ENCODE measurements at places on chromosomes 5 and 9.
A peak's percentile ranks its signal among the peaks of the same experiment; 100 is the strongest.

- H3K4me1 ChIP-seq = peaks cover 72% of the 10 kb centered on the region
- H3K4me3 ChIP-seq = no peak overlapping the region
- H3K27ac ChIP-seq = peak overlapping the region; percentile 63
- no peaks in the 10 kb centered on the region for H3K27me3 ChIP-seq
These were observed 42.0 kb downstream of the SHB start for GRCh38 chr9:38026840-38027527.

GRCh38 chr9:32811246-32811645 lies 27.9 kb downstream of the TMEM215 start:
- DNase-seq = no peak
- no peaks in the 10 kb centered on the region for H3K4me1 ChIP-seq
- no peaks in the 10 kb centered on the region for H3K36me3 ChIP-seq

DNA sequence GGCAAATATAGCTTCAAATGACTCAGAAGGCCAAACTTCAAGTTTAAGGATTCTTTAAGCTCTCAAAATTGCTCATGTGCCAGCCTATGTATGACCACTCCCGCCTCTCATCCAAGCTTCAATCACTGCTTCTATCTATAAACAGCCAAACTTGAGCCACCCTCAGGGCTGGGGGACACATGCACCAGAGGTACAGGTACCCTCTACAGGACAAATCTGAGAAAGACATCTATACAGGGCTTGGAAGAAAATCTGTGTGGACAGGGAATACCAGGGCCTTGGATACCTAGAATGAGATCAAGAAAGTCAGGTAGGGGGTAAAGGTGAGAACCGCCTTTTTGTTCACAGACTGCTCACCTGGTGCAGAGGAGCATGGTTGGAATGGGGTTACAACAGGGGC lies 217.9 kb downstream of the ATPSCKMT start:
- no peak overlapping the region for H3K4me3 ChIP-seq
- no peak for DNase-seq
- H3K4me1 ChIP-seq = no peaks in the 10 kb centered on the region
- no peak overlapping the region for H3K27ac ChIP-seq

GRCh38 chr5:116507051-116507537 lies 67.5 kb downstream of the SEMA6A start:
- peak overlapping the region; percentile 25 for H3K27ac ChIP-seq
- no peak overlapping the region for H3K4me3 ChIP-seq
- DNase-seq = no peak
- H3K4me1 ChIP-seq = peaks cover 22% of the 10 kb centered on the region
- H3K36me3 ChIP-seq = peaks cover 4% of the 10 kb centered on the region

GRCh38 chr9:20872340-20872977 lies 159.0 kb downstream of the HACD4 start:
- H3K4me1 ChIP-seq = no peaks in the 10 kb centered on the region
- H3K4me3 ChIP-seq = no peak overlapping the region
- no peaks in the 10 kb centered on the region for H3K27me3 ChIP-seq
- DNase-seq = no peak

DNA sequence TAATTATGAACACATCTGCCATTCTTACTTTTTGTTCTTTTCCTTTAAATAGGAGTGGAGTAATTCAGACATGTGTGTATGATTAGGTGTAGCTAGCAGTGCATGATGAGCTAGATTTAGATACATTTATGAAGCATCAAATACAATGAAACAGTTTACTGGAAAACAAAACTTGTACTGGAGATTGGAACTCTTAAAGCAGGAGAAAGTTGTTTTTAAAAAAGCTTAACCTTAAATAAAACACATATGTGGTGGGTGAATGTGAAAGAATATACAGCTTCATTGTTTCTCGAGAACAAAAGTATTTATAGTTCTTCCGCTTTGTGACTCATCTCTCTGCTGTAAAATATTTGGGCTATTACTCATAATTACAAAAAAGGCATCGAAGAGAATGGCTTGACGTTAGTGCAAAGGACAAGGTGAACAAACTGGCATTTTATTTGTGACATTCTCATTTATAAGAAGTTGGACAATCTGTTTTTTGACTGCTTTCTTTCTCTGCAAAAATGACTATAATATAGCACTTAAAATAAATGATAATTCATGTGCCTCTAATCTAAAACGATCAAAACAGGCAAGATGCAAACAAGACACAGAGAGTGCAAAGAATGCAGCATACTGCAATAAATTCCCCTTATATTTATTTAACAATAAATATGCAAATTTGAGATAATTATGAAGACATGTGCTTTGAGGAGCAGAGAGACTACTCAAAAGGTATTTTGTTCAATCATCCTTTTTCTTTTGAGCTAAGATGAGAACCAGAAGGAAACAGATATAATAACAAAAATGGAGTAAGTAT lies 478.8 kb downstream of the CETN3 start:
- H3K27ac ChIP-seq = no peak overlapping the region
- no peaks in the 10 kb centered on the region for H3K27me3 ChIP-seq
- H3K4me3 ChIP-seq = no peak overlapping the region
- no peaks in the 10 kb centered on the region for H3K36me3 ChIP-seq

GRCh38 chr5:181187500-181188213 lies 17.3 kb downstream of the TRIM7 start:
- DNase-seq = peak; percentile 84
- H3K27ac ChIP-seq = no peak overlapping the region
- H3K4me3 ChIP-seq = peak overlapping the region; percentile 24
- no peaks in the 10 kb centered on the region for H3K36me3 ChIP-seq
- no peaks in the 10 kb centered on the region for H3K27me3 ChIP-seq

- H3K27me3 ChIP-seq = no peaks in the 10 kb centered on the region
- H3K4me1 ChIP-seq = peaks cover 20% of the 10 kb centered on the region
- no peak for DNase-seq
- H3K36me3 ChIP-seq = peaks cover 59% of the 10 kb centered on the region
- no peak overlapping the region for H3K4me3 ChIP-seq
These were observed 3.0 kb downstream of the HNRNPAB start for GRCh38 chr5:178207183-178207916.

DNA sequence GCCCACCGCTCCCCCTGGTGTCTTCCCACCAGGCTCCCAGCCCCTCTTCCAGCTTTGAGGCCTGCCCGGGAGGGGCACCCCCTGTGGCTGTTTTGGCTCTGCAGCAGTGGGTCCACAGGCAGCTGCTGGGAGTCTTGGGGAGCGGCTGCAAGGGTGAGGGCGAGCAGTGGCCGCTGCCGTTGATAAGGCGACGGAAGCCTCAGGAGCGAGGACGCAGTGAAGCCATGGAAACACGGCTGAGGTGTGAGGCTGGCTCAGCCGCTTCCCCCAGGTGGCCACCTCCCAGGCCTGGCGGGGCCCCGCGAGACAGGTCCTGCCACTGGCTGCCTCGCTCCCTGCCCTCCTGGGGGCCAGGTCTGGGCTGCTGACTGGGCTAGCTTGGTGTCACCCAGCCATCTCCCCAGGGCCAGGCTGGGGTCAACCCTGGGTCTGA lies 41.5 kb downstream of the CXXC5 start:
- H3K36me3 ChIP-seq = peaks cover 41% of the 10 kb centered on the region
- H3K27me3 ChIP-seq = no peaks in the 10 kb centered on the region
- DNase-seq = no peak
- no peak overlapping the region for H3K4me3 ChIP-seq
- peaks cover 92% of the 10 kb centered on the region for H3K4me1 ChIP-seq

DNA sequence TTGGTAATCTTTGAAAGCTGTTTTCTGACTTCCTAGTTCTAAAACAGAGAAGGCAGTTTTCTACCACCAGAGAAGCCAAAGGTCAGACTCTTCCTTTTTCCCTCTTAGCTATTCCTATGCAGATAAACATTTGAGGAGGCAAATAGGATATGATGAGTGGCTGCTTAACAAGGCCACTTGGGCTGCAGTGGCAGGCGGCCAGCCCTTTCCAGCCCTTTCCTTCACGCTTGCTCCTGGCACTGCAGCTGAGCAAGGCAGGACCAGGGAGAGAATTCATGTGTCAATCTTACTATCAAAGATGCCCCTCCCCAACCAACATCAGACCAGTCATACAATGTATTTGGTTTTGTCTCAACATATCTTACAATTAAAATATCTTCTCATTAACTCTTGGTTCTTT lies 36.8 kb upstream of the RNF38 start:
- no peaks in the 10 kb centered on the region for H3K36me3 ChIP-seq
- H3K4me1 ChIP-seq = no peaks in the 10 kb centered on the region
- no peak overlapping the region for H3K27ac ChIP-seq
- no peak overlapping the region for H3K4me3 ChIP-seq

- no peak overlapping the region for H3K27ac ChIP-seq
- no peaks in the 10 kb centered on the region for H3K27me3 ChIP-seq
- H3K4me1 ChIP-seq = peaks cover 23% of the 10 kb centered on the region
- H3K36me3 ChIP-seq = peaks cover 21% of the 10 kb centered on the region
- no peak overlapping the region for H3K4me3 ChIP-seq
These were observed 53.3 kb downstream of the AHRR start for GRCh38 chr5:374631-375335.

GRCh38 chr9:130670644-130671043 lies 6.2 kb downstream of the PRDM12 start:
- no peak overlapping the region for H3K4me3 ChIP-seq
- peaks cover 17% of the 10 kb centered on the region for H3K4me1 ChIP-seq
- DNase-seq = no peak
- no peak overlapping the region for H3K27ac ChIP-seq
- H3K36me3 ChIP-seq = no peaks in the 10 kb centered on the region

GRCh38 chr5:109863752-109864151 lies 174.0 kb downstream of the MAN2A1 start:
- DNase-seq = no peak
- no peaks in the 10 kb centered on the region for H3K27me3 ChIP-seq
- no peaks in the 10 kb centered on the region for H3K4me1 ChIP-seq
- H3K36me3 ChIP-seq = peaks cover 3% of the 10 kb centered on the region
- no peak overlapping the region for H3K4me3 ChIP-seq

GRCh38 chr9:107018861-107019545 lies 156.0 kb downstream of the ZNF462 start:
- peaks cover 3% of the 10 kb centered on the region for H3K4me1 ChIP-seq
- no peak overlapping the region for H3K27ac ChIP-seq
- no peaks in the 10 kb centered on the region for H3K36me3 ChIP-seq
- no peak overlapping the region for H3K4me3 ChIP-seq

- H3K27ac ChIP-seq = no peak overlapping the region
- no peaks in the 10 kb centered on the region for H3K27me3 ChIP-seq
- no peak overlapping the region for H3K4me3 ChIP-seq
- no peaks in the 10 kb centered on the region for H3K4me1 ChIP-seq
These were observed 19.0 kb downstream of the C6 start for GRCh38 chr5:41194339-41194738.

GRCh38 chr9:88266416-88266815 lies 121.8 kb upstream of the SPIN1 start:
- no peaks in the 10 kb centered on the region for H3K27me3 ChIP-seq
- no peak overlapping the region for H3K27ac ChIP-seq
- no peak overlapping the region for H3K4me3 ChIP-seq
- no peak for DNase-seq
- no peaks in the 10 kb centered on the region for H3K4me1 ChIP-seq
- no peaks in the 10 kb centered on the region for H3K36me3 ChIP-seq

DNA sequence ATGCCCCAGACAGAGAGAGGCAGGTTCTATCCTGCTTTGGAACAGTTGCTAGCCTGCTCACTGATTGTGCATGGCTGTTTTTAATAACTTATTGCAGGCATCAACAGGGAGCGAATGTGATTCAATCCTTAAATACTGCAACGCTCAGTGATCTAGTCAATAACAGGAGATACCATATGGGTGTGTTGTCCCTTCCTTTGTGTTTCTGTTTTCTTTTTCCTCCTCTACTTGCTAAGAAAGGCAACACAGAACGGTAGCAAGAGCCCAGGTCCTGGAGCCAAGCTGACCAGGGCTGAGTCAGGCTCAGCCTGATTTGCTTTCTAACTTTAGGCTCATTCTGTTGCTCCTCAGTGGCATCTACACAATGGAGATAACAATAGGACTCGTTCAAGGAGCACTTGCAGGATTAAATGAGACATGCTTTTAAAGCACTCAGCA lies 98.6 kb upstream of the EQTN start:
- no peaks in the 10 kb centered on the region for H3K4me1 ChIP-seq
- H3K27ac ChIP-seq = no peak overlapping the region
- no peak for DNase-seq

DNA sequence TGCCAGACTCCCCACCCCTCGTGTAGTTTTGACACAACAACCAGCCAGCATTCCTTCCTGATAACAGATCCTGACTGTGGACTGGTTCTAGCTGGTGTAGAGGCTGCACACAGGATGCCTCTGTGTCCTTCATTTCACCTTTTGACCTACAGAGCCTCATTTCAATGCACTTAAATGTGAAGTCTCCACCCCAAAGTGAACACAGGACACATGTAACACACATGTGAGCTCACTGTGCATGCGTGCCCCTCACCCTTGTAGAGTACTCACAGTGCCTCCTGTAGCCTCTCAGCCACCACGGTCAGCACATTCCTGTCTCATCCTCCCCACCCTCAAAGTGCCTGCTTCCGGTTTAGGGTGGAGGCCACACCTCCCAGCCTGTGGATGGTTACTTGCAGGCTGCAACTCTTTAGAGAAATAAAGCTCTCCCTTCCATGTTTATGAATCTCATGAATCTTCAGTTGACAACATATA lies 11.6 kb upstream of the NKD2 start:
- H3K27me3 ChIP-seq = no peaks in the 10 kb centered on the region
- H3K4me3 ChIP-seq = no peak overlapping the region
- H3K4me1 ChIP-seq = peaks cover 34% of the 10 kb centered on the region
- DNase-seq = no peak

GRCh38 chr9:35096035-35096849 lies at the start of gene PIGO:
Gene PIGO, minus strand, starts transcription at chr9:35096591. Its CDS starts 1,026 bp downstream, at chr9:35095565.
- peaks cover 53% of the 10 kb centered on the region for H3K36me3 ChIP-seq
- peak within 1 kb of the TSS; percentile 93 for H3K27ac ChIP-seq
- DNase-seq = peak; percentile 78
- peaks cover 15% of the 10 kb centered on the region for H3K4me1 ChIP-seq
- no peaks in the 10 kb centered on the region for H3K27me3 ChIP-seq

GRCh38 chr9:82675102-82675501 lies 387.8 kb downstream of the RASEF start:
- no peak for DNase-seq
- no peaks in the 10 kb centered on the region for H3K4me1 ChIP-seq
- H3K27me3 ChIP-seq = no peaks in the 10 kb centered on the region
- H3K27ac ChIP-seq = no peak overlapping the region
- H3K36me3 ChIP-seq = no peaks in the 10 kb centered on the region

DNA sequence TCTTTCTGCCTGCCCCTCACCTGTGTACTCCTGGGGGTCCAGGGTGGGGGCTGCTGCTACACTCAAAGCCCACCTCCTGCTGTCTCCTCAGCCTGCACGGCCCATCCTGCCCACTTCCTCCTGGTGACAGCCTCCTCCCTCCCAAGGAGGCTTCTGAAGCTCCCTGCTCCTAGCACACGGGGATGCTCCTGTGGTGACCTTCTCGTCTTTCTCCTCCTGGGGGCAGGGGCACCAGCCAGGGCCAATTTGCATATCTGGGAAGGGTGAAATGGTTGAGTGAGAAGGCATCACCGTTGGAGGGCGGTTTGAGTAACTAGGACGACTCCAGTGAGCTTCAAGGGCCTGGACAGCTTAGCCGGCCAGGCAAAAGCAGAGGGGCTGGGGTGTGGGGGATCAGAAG lies 51.9 kb upstream of the COL5A1 start:
- H3K4me1 ChIP-seq = peaks cover 31% of the 10 kb centered on the region
- no peak overlapping the region for H3K27ac ChIP-seq
- DNase-seq = no peak
- no peaks in the 10 kb centered on the region for H3K36me3 ChIP-seq
- no peaks in the 10 kb centered on the region for H3K27me3 ChIP-seq

Measured in spinal cord (tissue), 10 donors.